ENCODE measurements at places on chromosomes 7 and 10. TPM values are rescaled to one million over a fixed set of nuclear protein-coding genes. Genes with fewer than 3 reads are reported as not detected.

- no peak for DNase-seq
Measured at GRCh38 chr7:131898418-131898817, 342.0 kb upstream of the PODXL start.

- DNase-seq = no peak
Measured at GRCh38 chr10:86671985-86672710, 3.8 kb downstream of the LDB3 start.

DNA sequence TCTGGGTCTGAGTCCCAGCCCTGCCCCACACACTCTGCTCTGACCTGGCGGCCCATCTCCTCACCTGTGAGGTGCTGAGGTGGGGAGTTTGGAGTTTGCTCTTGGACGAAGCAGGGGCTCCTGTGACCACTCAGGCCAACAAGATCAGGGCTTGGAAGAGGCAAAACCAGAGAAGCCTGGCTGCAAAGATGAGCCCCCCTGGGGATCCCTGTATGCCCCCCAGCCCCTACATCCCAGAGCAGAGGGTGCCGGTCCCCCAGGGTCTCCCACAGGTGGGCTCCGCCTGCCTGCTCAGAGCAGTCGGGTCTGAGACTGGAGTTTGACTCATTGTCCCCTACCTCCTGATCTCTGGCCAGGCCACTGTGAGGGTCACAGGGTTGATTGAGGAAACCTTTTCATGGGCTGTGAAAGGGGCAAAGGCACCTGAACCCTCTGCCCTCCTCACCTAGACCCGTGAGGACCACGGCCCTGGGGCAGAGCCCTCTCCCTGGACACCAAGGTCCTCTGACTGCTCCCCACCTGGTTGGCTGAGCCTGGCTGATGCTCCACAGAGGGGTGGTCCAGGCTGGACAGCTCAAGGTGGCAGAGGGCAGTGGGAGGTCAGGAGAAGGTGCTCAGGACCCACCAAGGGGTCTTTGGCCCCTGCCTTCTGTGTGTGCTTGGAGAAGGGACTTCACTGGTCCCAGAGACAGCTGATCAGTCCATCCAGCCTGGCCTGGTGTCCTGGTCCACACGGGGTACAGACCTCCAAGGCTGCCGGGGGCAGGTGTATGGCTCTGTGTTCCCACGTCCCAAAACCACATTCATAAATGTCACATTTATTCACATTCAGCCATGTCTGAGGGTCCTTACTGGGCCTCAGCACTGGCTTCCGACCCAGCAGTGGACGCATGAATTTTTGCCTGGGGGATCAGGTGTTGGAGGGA lies 9.1 kb upstream of the SCART1 start:
- no peak for DNase-seq

DNA sequence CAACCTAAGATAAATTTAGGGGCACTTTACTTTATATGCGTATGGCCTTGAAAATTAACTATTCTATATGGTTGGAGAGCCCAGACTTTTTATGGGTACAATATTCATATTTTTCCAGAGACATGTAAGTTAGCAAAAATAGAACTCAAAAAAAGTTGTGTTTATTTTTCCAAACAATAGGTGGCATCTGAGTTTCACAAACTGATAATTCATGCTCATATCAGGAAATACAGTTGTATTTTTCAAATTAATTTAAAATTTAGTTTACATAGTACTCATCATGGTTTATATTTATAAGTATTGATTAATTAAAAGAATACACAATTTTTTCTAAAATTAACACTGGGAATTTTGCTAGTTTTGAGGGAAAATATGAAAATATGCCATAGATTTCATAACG lies 34.6 kb downstream of the ANKRD7 start:
- DNase-seq = no peak

- no peak for DNase-seq
Measured at GRCh38 chr10:113487154-113487553, 65.7 kb upstream of the HABP2 start.

DNA sequence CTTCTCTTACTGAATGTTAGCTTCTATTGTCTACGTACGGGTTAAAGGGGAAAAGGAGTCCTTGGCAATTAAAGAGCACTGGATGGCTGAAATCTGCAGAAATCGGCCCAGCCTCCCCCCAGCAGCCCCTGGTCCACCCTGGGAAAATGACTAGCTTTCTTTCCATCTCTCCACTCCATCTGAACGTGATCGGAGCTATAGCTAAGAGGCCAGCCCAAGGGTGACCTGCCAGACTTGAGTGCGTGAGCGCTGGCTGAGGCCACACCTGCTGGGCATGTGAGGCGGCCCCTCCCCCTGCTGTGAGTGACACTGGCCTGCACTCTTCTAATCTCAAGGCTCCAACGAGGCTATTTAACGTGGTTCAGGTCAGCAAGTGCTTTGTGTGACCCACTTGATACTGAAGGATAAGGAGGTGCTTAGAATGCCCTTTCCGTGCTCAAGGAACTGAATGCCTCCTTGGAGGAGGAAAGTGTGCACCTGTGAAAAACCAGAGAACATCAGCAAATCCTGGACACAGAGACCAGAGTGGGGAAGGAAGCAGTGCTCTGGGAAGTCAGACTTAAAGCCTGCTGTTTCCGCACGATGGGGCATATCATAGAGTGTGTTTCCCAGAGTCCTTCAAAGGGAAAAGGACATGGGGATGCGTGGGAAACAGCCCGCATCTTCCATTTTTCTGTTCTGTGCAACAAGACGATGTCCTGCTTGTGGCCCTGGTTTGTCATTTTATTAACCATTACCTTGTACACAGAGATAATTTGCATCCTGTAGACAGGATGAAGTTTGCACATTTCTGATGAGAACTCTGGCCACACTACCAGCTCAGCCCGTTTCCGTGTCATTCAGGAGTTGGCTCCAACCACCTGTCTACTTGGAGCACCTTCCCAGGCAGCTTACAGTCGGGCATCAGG lies 12.5 kb upstream of the MNX1 start:
- no peak for DNase-seq

DNA sequence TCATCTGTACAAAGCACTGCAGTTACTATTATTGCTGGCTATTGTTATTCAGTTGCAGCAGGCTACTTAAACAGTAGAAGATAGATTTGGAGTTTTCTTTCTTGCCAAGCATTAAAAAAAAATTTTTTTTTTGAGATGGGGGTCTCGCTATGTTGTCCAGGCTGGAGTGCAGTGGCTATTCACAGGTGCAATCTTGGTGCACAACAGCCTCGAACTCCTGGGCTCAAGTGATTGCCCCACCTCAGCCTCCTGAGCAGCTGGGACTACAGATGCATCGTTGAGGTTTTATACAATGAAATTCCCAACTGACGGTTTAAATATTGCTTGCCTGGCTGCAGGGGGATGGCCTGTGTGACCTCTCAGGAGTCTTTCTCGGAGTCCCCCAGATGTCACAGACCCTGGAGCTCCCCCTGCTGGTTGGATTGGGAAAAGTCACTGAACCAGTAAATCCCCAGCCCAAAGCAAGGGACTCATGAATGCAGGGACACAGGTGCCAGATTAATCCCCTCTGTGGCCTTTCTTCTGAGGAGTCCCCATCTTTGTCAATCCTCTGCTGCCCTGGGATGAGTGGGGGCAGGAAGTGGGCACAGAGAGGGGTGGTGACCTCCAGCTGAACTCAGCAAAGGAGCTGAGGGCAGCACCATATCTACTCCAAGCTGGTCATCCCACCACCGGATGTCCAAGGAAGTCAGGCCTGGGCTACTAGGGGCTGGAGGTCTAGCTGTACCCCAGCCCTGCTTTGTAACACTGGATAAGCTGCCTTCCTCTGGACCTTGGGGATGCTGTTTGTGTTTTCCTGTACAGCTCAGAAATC lies 149.6 kb downstream of the C10orf105 start:
- DNase-seq = peak; percentile 26

DNA sequence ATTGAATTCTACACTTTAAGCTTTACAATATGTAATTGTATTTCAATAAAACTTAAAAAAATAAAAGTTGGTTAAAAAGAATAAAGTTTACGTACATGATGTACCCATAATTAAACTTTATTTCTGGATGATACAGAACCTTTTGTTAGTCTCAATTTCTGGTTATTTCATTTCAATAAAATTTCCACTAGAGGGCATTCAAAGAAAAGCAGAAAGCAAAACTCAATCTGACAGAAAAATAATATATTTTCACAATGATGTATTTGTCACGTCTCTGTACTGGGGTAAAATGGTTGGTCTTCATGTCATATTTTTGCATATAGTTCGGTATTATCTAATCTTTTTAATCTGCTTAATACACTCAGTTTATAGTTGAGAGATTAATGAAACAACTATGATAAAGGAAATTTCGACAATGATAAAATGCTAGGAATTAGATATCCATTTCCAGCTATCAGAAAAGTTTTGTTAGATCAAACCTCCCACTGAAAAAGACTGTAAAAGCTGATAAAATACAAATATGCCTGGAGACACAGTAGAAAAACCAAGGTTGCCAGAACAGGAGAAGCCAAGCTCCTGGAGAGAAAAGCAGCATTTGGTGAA lies 27.4 kb downstream of the ASZ1 start:
- DNase-seq = no peak

Gene CLRN3
- not detected for total RNA-seq

Gene FGL2
- total RNA-seq = 242 TPM

Gene CPVL
- 22.9 TPM for total RNA-seq

Measured in thoracic aorta (tissue), 2 donors.